ENCODE measurements at places on chromosomes 5 and 9.

- no peak for DNase-seq
Measured at GRCh38 chr5:112929336-112930081, 7.5 kb upstream of the REEP5 start.

- no peak for DNase-seq
Measured at GRCh38 chr5:101894985-101895384, 401.1 kb downstream of the SLCO4C1 start.

DNA sequence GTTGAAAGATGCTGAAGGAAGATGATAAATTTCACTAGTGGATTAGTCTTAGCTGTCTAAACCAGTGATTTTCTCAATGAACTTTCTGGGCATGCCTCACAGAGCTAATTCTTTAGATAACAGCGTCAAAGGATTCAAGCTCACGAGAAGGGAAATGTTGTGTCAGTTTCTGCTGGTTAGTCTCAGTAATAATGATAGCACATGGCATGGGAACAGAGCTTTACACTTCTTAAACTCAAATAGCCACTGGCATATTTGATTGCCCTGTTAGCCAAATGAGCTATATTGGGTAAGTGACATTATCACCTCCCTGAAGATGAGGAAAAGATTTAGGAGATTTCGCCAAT is 139.3 kb upstream of the NR3C1 start:
- no peak for DNase-seq

GRCh38 chr5:121702682-121703081 is 149.0 kb upstream of the FTMT start:
- DNase-seq = no peak

GRCh38 chr9:18137815-18138214 is 336.1 kb upstream of the ADAMTSL1 start:
- DNase-seq = no peak

DNA sequence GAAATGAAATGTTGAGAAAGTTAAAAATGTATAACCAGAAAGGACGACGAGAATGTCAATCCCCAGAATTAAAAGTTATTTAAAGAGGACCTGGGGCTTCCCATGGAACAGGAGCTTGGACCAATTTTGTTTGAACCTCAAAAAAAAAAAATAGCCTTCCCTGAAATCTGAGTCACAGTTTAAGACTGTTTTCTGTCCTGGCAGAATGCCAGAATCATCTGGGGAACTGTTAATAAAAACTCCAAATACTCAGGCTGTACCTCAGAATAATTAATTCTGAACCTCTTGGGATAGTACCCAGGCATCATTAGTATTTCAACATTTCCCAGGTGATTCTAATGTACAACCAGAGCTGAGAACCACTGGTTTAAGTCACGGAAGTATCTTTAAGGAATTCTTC is 102.2 kb upstream of the SLCO6A1 start:
- no peak for DNase-seq

- no peak for DNase-seq
Measured at GRCh38 chr9:98323051-98323830, 67.8 kb upstream of the TBC1D2 start.

- peak; percentile 88 for DNase-seq
Measured at GRCh38 chr5:109411627-109412026, 1.9 kb upstream of the PJA2 start.

DNA sequence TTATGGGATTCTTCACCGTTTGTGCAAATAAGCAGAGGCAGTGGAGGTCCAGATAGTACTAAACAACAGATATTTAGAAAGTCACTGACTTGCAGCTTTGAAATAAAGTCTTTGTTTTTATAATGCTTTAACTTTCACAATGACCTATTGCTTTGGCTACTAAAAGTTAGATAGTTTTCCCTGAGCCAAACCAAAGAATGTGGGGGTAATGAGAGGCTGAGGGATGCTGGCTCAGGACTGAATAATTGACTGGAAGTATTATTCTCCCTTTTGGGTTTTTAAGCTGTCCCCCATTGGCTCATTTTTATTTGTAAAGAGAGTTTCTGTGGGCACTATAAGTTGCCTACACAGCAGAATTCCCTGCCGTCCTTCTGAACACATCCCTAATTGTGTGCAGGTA is 99.2 kb upstream of the ACTBL2 start:
- no peak for DNase-seq

- DNase-seq = no peak
Measured at GRCh38 chr5:33817301-33817700, 74.5 kb downstream of the ADAMTS12 start.

DNA sequence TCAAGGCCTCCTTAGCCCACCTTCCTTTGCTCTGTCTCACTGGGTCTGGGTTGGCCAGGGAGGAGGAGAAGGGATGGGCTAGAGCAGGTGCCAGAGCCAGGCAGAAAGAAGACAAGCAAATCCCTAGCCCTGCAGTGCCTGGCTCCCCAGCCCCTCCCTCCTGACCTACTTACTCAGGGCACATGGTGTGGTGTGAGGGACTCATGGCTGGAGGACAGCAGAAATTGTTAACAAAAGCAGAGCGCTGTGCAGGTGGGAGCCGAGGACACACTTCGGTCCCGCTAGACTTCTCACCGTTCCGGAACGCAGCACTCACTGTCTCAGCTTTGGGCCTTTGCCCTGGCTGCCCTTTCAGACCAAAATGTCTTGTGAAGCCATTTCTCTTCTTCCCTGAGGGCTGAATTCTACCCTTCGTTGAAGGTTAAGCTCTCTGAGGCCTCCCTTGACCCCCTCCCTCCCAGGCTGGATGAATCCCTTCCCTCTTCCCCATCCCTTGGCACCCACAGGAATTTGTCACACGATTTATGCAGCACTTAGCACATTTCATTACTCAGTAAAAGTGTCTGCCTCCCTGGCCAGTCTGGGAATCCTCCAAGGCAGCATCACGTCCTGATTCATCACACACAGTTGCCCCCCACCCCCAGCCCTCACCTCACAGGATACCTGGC is 263.9 kb upstream of the TRPC7 start:
- no peak for DNase-seq

DNA sequence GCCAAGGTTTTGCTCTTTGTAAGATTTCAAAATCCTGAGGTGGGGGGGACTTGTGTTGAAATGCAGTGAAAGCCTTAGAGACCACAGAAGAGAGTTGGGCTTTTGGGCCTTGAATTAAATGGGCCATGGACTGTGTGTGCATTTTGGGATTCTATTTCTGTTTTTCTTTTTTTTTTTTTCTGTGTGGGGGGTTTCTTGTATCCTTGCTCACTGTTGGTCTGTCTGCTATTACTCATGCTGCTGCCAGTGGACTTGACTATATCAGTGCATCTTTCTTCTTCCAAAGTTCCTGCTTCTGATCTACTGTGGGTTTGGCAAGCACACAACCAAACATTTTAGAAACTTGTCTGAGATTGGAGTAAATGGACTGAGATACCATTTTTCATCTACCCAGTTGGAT is 344.9 kb downstream of the ARL15 start:
- DNase-seq = no peak

DNA sequence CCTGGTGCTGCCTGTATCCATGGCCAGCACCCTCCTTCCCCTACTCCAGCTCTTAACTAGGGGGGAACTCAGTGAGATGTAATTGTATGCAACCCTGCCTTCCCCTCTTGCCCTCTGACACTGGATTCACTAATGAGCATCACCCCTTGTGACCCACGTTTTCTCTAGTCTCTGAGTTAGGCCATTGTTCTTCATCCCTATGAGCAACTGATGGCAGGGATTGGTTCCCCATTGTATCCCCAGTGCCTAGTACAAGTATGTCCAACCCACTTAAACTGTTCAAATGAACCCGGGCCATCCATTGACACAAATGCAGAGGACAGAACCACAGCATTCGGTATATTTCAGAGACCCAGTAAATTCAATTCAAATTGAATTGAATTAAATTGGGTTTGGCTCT is 77.6 kb upstream of the ASTN2 start:
- DNase-seq = no peak

DNA sequence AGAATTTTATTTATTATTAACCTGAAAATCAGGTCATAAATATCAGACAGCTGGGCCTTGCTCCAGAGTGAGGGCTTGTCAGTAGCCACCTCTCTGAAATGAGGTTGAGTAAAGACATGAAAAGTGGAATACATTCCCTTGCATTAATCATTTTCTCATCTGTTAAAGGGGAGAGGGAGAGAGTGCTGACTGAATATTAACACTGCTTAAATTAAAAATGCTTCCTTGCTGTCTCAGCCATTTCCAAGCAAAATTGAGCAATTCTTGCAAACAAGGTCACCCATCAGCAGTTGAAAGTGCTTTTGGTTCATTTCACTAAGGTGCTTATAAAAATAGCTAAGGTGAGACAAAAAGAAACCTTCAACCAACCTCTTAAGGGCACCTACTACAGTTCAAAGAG is 102.8 kb downstream of the CMYA5 start:
- no peak for DNase-seq

DNA sequence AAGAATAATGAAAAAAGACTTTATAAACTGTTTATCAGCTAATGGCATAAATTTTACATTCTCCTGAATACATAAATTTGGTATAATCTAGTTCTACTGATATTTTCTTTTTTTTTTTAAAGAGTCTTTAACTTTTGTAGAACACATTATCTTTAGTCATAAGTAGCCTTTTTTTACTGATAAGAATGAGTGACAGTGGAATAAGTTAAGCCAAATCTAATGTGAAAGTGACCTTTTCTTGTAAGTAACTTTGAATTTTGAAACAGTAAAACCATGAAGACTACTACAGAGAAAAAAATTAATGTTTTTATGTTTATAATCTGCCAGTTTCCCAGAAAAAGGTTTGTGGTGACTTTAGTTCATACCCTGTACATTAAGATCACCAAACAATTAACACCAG is 13.7 kb downstream of the CEP78 start:
- no peak for DNase-seq

GRCh38 chr5:57422993-57423392 is 59.6 kb downstream of the ACTBL2 start:
- DNase-seq = no peak

DNA sequence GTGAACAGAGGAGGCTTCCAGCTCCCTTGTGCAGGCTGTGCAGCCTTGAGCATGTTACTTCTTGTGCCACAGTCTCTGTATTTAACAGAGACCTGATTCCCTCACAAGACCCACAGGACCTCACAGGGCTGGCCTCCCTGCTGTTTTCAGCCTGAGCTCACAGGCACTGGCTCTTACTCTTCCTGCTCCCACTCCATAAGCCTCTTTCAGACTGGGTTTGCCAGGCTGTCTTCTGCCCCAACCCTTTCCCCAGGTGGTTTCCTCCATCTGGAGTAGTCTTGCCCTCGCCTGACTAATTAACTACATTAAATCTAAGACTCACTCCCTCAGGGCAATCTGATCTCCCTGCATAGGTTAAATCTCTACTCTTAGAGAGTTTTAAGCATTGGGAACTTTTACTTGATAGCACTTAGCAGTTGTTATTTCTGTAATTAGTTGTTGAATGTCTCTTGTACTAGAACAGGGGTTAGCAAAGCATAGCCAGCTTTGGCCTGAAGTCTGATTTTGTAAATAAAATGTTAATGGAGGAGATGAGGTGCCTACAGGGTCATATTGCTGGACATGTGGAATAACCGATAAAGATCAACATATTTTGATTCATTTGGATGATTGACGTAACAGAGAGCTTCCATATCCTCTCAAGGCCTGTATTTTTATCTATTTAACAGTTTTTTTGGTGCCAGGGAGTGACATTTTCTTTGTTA is 28.6 kb upstream of the SPATA31E1 start:
- DNase-seq = no peak

DNA sequence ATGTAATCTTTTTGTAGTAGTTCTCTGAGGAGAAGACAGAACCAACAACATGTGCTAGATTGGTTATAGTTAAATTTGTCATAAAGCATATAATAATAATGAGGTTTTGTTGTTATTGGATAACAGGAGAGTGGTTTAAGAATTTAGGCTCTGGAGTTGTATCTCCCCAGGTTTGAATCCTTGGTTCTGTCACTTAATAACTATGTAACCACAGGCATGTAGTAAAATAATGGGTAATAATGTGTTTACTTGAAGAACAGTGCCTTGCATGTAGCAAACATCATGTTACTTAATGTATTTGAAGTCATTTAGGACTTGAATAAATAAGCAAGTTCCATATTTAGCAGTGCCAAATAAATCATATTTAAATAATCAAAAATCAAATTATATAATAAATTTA is 55.8 kb downstream of the NSD1 start:
- DNase-seq = no peak

GRCh38 chr9:109192732-109193361 is 25.8 kb upstream of the FRRS1L start:
- DNase-seq = no peak

DNA sequence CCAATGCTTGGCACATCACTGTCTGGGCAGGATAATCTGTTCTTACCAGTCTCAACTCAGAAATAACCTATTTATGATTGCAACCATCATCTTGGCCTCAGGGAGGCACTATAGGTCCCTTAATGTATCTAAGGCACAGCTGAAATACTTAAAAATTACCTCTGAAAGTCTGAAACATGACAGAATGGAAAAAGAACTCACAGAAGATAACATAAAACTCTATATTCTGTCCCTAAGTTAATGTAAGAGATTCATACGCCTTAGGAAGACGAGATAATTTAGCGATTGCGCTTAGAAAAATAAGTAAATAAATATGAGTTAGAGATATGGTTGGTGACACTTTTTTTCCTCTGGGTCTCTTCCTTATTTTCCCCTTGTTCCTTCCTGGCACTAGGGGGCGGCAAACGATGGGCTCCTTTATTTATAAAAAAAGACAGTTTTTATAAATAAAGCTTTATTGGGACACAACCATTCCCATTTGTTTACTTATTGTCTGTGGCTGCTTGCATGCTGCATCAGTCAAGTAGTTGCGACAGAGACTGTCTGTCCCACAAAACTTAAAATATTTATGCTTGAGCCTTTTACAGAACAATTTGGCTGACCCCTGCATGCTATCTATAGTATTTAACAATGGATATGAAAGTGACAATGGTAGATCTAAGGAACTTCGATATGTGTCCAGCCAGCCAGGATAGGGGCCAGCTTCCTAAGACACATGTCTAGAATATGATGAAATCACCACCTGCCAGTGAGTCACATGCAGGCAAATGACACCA is 79.6 kb downstream of the PDE4D start:
- DNase-seq = peak; percentile 67

DNA sequence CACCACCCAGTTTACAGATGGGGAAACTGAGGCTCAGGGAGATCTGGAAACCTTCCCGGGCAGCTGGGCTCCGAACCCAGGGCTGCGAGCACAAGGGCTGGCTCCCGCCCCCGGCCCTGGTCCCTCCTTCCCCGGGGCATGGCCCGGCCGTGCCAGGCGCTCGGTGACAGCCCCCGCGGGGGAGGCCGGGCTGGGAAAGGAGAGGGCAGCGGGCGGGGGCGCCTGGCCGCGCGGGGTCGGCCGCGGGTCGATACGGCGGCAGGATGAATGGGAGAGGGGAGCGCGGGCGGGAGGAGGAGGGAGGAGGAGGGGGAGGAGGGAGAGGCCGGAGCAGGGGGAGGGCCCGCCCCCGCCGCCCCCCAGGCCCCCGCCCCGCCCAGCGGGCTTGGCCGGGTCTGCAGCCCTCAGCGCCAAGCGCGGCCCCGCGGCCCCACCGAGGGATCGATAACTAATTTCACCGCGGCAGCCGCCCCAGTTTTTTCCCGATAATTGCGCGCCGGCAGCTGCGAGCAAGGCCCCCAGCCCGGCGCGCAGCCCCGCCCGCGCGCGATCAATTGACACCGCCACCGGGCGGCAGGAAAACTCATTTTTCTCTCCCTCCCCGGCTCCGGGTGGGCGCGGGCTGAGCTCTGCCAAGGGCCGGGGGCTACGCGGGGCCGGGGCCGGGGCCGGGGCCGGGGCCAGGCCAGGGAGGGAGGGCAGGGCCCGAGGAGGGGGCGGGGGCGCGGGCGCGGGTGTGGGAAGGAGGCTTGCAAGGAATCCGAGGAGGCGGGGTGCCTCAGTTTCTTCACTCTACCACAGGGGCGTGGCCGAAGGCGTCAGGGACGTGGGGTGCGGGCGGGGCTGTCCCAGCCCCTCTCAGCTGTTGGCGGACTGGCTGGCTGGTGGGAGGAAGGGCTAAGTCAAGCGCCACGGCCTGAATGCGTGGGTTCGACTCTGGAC is 52.1 kb downstream of the C9orf50 start:
- no peak for DNase-seq

Data from epithelial cell of proximal tubule (primary cell).